CD8-positive, alpha-beta T cell (primary cell): ENCODE measurements at places on chromosomes 7 and 10.
A peak's percentile ranks its signal among the peaks of the same experiment; 100 is the strongest.

GRCh38 chr10:88886557-88886956 lies 6.5 kb downstream of the STAMBPL1 start:
- DNase-seq = no peak

GRCh38 chr10:113441220-113441619 lies 111.6 kb upstream of the HABP2 start:
- no peak for DNase-seq

DNA sequence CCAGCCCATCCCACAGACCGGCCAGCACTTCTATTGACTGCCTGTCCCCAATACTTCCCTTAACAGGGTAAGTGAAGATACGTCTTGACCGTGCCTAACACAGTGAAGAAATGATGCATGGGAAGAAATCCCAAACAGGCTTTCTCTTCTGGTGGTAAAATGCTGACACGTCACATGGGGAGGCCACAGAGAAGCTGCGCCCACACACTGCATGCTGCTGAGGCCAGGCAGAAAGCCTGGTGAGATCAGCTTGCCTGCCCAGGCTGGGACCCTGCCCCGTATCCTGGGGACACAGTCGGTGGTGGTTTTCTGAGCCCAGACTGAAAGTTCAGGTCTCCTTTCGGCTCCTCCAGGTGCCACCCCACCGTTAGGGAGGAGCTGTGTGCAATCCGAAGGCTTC lies 356.3 kb upstream of the MGMT start:
- DNase-seq = no peak

- DNase-seq = no peak
These were observed 19.4 kb downstream of the JCAD start for GRCh38 chr10:30039988-30040387.

DNA sequence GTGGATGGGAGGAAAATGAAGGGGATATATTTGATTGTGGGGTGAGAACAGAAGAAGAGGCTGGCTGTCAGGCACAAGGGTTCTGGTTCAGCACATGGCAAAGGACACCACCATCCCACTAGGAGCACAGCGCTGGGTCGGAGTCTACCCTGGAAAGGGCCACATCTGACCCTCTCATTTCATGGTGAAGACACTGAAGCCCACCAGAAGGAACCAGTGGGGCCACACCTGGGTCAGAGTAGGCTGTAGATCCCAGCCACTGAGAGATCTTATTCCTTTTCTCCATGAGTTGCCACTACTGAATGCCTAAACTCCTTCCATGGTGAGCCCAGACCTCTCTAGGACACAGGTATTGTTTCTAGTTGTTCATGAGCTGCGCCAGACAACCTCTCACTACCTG lies 25.8 kb downstream of the SFTPD start:
- DNase-seq = no peak

- DNase-seq = no peak
These were observed 286.3 kb upstream of the ZMIZ1 start for GRCh38 chr10:78782441-78782840.

- no peak for DNase-seq
These were observed 71.4 kb downstream of the INSIG1 start for GRCh38 chr7:155368894-155369600.

GRCh38 chr10:21516242-21517131 lies 9.0 kb downstream of the SKIDA1 start:
- peak; percentile 51 for DNase-seq

- DNase-seq = no peak
These were observed 7.8 kb downstream of the RPS24 start for GRCh38 chr10:78041170-78042057.

DNA sequence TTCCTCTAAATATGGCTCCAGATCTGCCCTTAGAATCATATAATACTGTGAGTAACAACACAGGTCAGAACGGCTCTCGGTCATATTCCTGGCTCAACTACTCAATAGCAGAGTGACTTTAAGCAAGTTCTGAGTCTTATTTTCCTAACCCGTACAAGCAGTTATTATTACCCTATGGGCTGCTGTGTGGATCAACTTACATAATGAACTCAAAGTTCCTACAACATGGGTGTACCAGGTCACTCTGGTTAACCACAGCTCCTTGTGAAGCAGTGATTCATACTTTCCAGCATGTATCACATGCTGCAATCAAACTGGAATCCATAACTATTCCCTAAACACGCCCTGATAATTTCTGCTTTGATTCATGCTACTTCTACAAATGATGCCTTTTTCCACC lies 107.3 kb downstream of the LRRN3 start:
- no peak for DNase-seq
